ENCODE measurements at places on chromosomes 4 and X.
A peak's percentile ranks its signal among the peaks of the same experiment; 100 is the strongest.

GRCh38 chrX:11792461-11793421, 34.7 kb downstream of the MSL3 start:
- no peaks in the 10 kb centered on the region for H3K36me3 ChIP-seq
- H3K27ac ChIP-seq: no peak overlapping the region
- H3K4me1 ChIP-seq: no peaks in the 10 kb centered on the region

DNA sequence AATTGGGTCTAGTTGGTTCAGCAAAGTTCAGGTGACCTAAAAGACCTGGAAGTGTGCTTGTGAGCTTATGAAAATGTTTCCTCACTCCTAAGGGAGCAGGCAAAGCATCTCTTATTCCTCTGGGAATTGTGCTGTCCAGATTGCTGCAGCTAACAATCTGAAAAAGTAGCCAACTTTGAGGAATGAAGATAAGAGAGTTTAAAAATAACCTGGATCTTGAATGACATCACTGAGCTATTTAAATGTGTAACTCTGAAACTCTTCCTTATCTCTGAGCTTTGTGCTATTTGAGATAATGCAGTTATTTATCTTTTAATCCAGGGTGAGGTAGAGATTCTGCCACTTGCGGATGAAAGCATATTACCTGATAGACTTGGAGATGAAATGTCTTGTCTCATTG, 384.8 kb downstream of the PPP4R3C start:
- H3K27ac ChIP-seq: no peak overlapping the region
- no peaks in the 10 kb centered on the region for H3K27me3 ChIP-seq
- no peaks in the 10 kb centered on the region for H3K4me1 ChIP-seq
- H3K4me3 ChIP-seq: no peak overlapping the region
- no peaks in the 10 kb centered on the region for H3K36me3 ChIP-seq
- no peak for DNase-seq

DNA sequence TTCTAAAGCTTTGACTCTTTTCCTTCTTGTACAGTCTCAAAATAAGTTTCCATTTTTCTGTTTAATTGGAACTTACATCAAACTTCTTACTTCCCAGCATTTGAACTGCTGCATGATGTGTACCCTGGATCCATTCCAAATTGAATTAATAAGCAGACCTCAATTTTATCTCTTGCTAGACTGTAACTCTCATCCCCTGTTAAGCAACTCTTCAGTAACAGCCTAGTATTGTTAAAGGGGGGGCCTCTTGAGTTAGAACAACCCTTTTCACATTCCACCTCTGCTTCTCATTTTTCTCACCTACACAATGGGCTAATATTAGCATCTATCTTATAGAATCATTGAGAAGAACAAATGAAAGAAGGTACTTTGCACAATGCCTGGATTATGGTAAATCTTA, 169.4 kb downstream of the IL1RAPL1 start:
- H3K36me3 ChIP-seq: no peaks in the 10 kb centered on the region
- H3K27me3 ChIP-seq: no peaks in the 10 kb centered on the region
- H3K27ac ChIP-seq: no peak overlapping the region
- H3K4me3 ChIP-seq: no peak overlapping the region

GRCh38 chr4:120078216-120078615, 11.6 kb upstream of the MAD2L1 start:
- no peak for DNase-seq
- H3K27me3 ChIP-seq: no peaks in the 10 kb centered on the region
- no peak overlapping the region for H3K27ac ChIP-seq
- H3K4me3 ChIP-seq: no peak overlapping the region
- no peaks in the 10 kb centered on the region for H3K36me3 ChIP-seq
- no peaks in the 10 kb centered on the region for H3K4me1 ChIP-seq

DNA sequence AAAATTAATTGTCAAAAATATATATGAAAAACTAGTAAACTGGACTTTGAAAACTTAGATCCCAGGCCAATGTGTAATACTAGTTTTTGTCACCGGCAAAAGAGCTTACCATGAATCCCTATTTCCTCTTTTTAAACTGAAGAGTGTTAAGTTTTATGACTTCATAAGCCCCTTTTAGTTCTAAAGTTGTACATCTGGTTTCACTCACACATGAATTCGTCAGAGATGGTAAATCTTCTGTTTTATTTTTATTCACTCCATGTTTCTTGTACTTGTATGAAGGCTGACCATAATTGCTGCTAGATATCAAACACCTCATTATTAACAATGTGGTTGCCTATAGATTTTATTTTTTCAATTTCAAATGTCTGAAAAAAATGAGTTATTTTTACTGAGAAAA, 827.9 kb downstream of the PCDH7 start:
- no peak overlapping the region for H3K27ac ChIP-seq
- no peaks in the 10 kb centered on the region for H3K27me3 ChIP-seq
- H3K36me3 ChIP-seq: no peaks in the 10 kb centered on the region
- no peak for DNase-seq
- H3K4me3 ChIP-seq: no peak overlapping the region
- peaks cover 10% of the 10 kb centered on the region for H3K4me1 ChIP-seq

GRCh38 chr4:106762666-106763443, 273.3 kb downstream of the DKK2 start:
- no peak overlapping the region for H3K27ac ChIP-seq
- no peaks in the 10 kb centered on the region for H3K36me3 ChIP-seq
- no peak for DNase-seq
- H3K27me3 ChIP-seq: peaks cover 11% of the 10 kb centered on the region

GRCh38 chrX:137427426-137427778, 138.5 kb upstream of the ZIC3 start:
- no peaks in the 10 kb centered on the region for H3K36me3 ChIP-seq
- H3K4me1 ChIP-seq: no peaks in the 10 kb centered on the region
- peak overlapping the region; percentile 74 for H3K4me3 ChIP-seq
- peaks cover 41% of the 10 kb centered on the region for H3K27me3 ChIP-seq

DNA sequence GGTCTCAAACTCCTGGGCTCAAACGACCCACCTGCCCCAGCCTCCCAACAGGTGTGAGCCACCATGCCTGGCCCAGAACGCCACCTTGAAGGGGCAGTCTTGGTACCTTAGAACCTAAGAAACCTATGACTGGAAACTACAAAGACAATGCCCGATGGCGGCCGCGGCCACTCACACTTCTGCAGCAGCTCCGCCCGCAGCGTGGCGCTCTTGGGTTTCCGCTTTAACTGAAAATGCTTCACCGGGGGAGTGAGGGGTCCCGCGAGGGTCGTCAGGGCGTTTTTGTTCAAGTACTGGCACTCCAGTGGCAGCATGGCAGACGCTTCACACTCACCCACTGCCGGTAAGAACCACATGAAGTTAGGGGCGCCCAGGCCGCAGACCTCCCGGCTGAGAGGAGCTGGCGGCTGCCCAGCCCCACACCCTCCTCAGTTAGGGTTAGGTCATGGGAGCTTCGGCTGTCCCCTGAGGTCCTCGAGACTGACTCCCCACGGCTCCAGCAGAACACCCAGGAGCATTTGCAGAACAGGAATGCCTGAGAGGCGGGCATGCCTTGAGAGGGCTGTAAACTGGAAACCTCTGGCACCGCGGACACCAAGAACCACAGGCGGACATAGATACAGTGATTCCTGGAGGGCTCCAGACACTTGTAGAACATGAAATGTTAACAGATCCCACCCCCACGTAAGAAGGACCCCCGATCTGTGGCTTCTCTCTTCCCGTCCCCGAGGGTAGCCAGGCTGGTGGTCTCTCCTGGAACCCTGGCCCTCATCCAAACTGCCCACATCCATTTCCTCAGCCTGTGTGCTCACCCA, 19.0 kb downstream of the NELFA start:
- no peak overlapping the region for H3K27ac ChIP-seq
- DNase-seq: peak; percentile 80
- peaks cover 19% of the 10 kb centered on the region for H3K36me3 ChIP-seq
- H3K4me3 ChIP-seq: no peak overlapping the region
- no peaks in the 10 kb centered on the region for H3K27me3 ChIP-seq

- peak overlapping the region; percentile 59 for H3K27ac ChIP-seq
- H3K4me3 ChIP-seq: no peak overlapping the region
- H3K27me3 ChIP-seq: no peaks in the 10 kb centered on the region
- peaks cover 36% of the 10 kb centered on the region for H3K36me3 ChIP-seq
- DNase-seq: no peak
Observed at GRCh38 chr4:7808752-7809151, 130.9 kb downstream of the AFAP1 start.

- no peaks in the 10 kb centered on the region for H3K4me1 ChIP-seq
- H3K4me3 ChIP-seq: no peak overlapping the region
- no peak for DNase-seq
- H3K27ac ChIP-seq: no peak overlapping the region
Observed at GRCh38 chr4:72063726-72064125, 31.9 kb downstream of the NPFFR2 start.

GRCh38 chrX:24168807-24169206, 19.3 kb downstream of the ZFX start:
- H3K4me1 ChIP-seq: peaks cover 60% of the 10 kb centered on the region
- no peak overlapping the region for H3K4me3 ChIP-seq
- H3K36me3 ChIP-seq: peaks cover 24% of the 10 kb centered on the region
- no peak for DNase-seq

Data from osteocyte (in vitro differentiated cells).